ENCODE measurements at places on chromosomes 6 and 20.

DNA sequence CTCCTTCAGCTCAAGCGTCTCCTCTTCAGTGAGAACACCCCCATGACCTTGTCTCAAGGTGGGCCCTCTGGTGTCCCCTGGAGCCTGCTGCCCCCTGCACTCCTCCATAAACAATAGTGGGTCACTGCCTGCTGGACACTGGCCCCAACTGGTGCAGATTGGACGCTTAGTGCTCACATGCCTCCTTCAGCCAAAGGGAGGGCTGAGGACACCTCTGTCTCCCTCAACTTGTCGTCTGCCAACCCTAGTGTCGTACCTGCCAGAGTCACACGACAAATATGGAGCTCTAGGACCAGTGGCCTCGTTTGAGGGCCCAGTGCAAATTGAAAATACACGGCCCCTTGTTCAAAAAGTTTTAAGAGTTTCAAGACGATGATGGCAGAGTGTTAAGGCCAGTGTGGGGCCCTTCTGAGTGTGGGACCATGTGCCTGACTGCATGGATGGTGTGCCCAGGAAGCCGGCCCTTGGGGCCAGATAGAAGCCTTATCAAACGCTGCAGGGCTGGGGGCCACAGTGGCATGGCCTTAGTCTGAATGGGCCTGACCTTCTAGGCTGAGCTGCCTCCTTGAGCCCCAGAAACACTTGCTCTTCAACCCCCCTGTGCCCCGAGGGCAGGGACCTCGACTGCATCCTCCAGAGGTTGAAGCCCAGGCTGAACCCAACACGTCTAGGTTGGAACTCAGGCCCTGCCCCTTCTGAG, 20.1 kb downstream of the APCDD1L start:
- no peak for DNase-seq

DNA sequence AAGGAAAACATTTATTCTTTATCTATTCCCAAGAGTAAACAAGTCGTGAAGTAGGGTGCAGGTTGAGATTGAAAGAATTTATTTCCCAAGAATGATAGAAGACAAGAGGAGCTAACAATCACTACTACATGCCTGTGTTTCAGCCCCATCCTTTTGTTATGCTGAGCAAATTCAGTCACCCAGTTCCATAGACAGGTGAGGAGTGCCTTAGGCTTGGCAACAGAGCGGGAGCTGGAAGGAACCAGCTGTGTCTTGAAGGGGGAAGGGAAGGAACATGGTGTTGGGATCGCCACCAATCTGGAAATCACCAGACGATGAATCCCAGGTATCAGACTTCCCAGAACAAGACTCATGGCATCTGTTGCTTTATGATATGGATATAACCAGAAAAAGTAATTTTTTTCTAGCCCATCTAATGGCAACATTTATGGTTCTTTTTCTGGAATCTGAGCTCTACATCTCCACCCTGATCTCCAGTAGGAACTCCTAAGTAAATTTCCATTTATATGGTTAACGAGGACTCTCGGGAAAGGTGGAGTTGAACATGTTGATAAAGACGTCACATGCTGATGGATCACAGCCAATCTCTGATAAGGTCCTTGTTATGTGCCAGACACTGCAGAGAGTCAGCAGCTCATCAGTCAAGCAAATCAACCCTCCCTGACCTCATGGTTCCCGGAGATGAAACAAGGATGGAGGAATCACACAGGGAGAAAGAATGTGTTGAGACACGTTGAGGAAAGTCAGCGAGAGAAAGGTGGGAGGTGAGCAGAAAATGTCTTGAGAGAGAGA, 344.9 kb downstream of the SMOC2 start:
- no peak for DNase-seq

DNA sequence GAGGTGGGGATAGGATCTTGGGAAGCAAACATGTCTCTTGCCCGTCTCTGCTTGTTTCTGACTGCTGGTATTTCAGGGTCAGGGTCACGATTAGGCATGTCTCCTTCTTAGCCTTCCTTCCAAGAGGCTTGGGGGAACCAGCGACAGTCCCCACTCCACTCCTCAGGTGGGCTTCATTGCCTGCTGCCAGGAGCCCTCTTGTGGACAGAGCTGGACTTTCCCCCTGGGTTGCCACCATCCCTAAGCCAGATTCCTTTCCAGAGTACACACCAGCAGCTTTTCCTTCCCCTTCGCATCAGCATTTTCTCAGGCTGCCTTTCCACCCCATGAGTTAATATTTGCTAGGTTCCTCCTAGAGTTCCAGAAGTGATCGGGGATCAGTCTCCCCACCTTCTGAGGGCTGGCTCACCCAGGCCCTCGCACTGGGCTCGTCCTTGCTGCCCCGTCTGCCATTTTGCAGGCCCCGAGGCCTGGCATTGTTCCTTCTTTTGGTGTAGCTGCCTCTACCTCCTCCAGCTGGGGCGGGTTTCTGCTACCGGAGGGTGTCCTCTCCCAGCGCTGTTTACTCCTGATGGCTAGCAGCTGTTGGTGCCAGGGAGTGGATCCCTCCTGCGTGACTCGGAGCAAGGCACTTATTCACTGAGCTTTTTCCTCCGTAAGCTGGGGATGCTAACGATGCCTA, 8.8 kb upstream of the C20orf144 start:
- DNase-seq = no peak

- no peak for DNase-seq
Measured at GRCh38 chr6:139905404-139906052, 531.1 kb upstream of the CITED2 start.

DNA sequence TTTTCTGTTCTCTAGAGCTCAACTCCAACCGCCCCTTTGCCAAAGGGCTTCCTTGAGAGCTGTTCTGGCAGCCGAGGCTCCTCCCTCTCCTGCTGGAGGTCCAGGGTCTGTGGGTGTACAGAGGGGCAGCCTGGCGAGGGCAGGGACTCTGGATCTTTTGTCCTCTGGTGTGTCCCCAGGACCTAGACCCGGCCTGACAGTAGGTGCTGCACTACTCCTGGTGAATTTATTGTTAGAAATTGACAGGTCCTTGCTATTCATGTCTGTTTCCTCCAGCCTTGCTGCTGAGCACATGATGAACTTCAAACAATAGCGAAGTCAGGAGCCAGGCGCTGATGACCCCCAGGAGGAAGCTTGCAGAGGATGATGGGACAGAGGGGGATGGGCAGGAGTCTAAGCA, 234.7 kb upstream of the SULF2 start:
- DNase-seq = no peak

DNA sequence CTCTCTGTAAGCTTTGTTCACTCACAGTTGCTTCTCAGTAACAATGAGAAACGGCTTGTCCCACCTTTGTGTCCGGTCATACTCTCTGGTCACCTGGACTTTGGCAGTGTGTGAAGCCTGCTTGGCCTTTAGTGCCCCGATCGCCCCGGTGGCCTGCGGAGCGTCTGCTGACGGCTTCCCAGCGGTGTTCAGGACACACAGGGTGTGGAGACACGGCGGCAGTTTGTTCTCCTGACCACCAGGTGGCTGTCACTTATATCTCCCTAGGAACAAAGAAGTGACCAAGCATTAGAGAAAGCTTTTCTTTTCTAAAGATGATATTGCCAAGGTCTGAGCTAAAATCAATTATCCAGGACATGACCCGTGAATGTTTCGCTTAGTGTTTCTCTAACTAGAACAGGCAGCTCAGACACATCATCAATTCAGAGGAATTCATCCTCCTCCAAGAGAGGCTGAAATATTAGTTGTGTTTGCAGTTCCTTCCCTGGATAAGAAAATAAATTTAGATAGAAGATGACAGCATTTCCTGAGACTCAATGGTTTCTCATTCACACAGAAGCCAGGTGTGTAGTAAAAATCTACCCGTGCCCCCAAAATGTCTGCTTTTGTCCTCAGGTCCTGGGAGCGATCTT, 167.4 kb upstream of the THBS2 start:
- DNase-seq = no peak

GRCh38 chr20:49867453-49868215, 47.7 kb downstream of the SPATA2 start:
- no peak for DNase-seq

- DNase-seq = no peak
Measured at GRCh38 chr6:9851541-9852380, 563.1 kb downstream of the TFAP2A start.

GRCh38 chr6:129863664-129864063, 2.5 kb upstream of the TMEM244 start:
- DNase-seq = no peak

- no peak for DNase-seq
Measured at GRCh38 chr6:106158816-106159215, 72.7 kb downstream of the PRDM1 start.

DNA sequence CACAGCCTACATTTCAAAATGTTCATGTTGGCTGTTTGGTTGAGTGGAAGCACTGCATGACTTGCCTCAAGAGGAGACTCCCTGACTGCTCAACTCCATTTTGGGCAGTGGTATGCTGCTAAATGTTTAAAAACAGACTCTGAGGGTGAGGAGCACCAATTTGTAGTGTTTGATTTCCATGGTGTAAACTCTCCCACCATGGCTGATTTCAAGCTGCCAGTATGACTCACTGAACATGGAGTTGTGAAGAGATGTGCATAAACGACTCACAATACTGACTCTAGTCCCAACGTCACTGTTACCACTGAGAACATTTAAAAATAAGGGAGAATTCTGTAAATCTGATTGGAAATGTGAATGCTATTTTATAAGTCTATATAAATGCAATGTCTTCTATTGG, 70.4 kb downstream of the BACH2 start:
- DNase-seq = no peak

DNA sequence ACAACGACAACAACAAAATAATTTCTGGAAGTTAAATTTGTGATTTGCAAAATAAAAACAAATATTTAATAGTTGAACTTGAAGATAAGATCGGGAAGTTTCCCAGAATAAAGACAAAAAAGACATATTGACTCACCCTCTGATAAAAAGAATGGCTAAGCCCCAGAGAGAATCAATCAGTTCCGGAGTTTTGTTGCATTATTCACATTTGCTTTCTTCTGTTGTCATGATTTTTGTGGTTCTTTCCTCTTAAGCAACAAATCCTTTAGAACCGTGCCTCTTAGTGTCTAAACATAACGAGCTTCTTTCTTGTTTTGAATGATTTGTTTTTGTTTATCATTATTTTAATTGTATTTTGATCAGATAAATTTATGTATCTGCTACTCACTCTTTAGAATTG, 337.7 kb upstream of the PRND start:
- DNase-seq = no peak

DNA sequence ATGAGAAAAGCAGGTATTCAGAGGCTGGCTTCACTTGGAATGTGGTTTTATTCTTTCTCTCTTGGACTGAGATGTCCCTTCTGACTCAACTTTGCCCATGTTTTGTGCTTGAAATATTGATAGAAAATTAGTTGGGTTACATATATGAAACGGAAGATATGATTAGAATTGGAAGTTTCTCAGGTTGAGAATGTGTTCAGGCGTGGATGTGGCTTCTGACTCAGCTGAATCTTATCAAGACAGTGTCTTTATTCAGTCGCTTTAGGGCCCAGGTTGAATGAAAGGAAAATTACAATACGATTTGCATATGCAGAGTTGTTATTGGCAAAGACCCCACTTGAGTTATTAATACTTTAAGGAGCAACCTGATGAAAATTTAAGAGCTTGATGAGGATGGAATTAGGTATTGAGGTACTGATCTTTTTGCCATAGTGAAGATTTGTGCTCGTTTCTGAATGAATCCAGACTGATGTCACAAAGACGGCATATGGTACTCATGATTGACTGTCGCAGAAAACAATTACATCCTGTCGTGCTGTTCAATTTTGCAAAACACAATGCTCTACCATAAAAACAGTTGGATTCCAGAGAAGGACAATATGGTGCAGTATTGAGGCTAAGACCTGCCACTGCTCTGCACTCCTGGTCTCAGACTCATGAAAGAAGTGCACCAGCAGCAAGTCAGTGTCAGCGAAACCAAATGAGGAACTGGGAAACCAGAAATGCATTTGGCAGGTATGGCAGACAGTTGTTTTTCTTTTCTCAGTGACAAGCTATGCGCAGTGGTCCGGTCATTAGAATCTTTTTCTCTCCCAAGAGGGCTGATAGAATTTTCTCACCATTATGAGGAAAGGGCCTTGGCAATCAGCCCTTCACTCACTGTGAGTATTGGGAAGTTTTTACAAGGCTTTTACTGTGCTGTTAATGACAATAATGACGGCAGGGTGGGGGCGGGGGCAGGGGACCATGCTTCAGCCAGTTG, 158.3 kb downstream of the DOK5 start:
- no peak for DNase-seq

GRCh38 chr6:2792330-2793110, 27.3 kb downstream of the WRNIP1 start:
- DNase-seq = no peak

DNA sequence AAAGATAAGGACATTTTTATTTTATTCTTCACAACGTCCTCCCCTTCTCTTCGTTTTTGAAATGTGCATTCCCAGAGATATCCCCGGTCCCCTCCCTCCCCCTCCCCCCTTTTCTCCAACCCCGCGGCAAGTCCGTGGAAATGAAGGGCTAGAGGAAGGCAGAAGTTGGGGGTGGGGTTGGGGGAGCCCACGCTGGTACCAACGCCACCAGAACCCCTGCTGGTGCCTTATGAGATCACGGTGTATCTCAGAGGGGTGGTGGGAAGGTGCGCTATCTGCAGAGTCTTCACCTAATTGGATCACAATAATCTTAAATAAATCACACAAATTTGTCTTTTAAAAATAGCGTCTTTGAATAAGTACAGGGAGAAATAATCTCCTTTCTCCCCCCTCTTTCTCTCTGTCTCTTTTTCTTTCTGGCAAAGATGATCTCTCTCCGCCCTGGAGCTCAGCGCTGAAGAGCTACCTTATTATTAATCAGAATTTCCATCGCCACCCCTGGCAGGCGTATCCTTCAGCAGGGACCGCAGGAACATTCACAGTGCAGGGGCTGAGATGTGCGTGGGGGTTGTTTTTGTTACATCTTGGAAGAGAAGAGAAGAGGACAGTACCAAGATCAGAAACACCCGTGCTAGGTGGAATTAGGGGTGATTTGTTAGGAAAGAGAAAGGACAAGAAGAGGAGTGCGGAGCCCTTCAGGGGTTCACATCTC, 915 bp downstream of the CLVS2 start:
- no peak for DNase-seq

DNA sequence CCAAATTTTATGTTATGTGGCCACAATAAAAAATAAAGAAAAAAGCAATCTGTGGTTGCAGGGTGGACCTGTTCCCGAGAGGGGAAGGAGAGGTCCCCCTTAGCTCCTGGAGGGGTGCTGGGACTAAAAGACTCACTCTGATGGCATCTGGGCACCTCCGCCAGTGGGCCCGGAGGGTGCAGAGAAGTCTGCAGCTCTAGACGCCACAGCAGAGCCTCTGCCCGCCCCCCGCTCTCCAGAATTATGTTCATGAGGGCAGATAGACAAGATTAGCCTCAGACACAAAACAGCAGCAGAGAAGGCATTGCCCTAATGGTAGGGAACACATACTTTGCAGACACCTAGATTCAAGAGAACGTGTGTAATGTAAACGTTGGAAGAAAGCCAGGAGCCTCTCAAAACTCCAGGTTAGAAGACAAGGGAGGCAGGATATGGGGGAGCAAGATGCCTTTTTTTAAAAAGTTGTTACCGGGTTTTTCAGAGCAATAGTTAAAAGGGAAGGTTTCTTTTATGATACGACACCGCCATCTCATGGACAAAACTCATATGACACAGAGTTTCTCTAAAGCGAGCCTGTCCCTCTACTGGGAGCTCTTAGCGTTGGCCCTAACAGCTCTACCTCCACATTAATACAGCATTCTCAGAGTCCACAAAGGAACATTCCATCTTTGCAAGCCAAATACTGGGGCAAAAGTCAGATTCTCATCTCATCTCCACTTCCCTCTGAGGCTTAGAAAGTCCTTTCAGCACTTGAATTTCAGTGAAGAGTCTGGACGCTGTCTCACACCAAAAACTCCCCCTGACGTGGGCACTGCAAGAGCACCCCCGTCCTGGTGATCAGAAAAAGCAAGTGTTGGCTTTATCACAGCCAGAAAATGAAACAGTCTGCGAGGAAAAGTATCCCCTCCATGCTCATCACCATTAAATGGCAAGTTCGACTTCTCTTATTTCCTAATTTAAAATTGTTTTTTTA, 47.2 kb downstream of the FOXF2 start:
- DNase-seq = no peak

Data from activated naive CD4-positive, alpha-beta T cell (primary cell).